ENCODE measurements at places on chromosomes 6 and 20.

- no peak for DNase-seq
Measured at GRCh38 chr6:38266921-38267354, 372.8 kb downstream of the BTBD9 start.

DNA sequence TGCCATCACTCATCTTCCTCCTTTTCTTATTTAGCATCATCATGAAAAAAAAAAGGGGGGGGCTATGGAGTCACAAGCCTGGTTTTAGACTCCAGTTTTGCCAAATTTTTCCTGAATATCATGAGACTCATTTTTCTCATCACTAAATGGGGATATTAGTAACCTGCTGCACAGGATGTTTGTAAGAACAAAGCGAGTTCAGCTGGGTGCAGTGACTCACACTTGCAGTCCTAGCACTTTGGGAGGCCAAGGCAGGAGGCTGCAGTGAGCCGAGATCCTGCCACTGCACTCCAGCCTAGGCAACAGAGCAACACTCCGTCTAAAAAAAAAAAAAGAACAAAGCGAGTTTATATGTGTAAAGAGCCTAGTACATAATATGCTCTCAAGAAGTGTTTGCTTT lies 82.8 kb downstream of the TFAP2A start:
- no peak for DNase-seq

DNA sequence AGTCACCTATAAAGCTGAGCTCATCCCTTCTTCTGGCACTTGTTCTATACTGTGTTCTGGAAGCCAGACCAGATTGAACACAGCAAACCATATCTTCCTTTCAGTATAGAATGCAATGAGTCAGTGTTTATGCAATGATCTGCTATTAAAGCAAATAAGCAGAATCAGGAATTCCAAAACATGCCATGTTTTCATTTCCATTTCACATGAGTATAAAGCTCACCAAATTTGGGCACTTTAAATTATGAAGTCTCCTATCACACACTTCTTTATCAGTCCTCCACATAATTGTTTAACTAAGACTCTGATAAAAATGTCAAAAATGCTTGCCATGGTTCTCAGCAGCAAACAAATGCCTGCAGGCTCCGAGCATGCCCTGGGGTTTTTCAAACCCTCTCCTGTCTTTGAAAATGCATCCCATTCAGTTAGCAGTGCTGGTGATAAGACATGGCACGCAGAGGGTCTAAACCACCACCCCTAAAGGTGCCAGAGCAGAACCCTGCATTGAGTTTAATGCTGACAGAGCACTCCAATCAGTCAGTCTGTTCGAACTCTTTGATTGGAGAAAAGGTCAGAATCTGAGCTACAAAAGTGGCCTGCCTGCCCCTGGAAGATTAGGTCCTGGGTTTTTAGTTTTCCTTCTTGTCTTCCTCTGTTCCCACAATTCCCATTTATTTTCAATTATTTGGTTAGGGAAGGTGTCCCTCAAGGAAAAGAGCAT lies 234.1 kb downstream of the GMPR start:
- DNase-seq: no peak

DNA sequence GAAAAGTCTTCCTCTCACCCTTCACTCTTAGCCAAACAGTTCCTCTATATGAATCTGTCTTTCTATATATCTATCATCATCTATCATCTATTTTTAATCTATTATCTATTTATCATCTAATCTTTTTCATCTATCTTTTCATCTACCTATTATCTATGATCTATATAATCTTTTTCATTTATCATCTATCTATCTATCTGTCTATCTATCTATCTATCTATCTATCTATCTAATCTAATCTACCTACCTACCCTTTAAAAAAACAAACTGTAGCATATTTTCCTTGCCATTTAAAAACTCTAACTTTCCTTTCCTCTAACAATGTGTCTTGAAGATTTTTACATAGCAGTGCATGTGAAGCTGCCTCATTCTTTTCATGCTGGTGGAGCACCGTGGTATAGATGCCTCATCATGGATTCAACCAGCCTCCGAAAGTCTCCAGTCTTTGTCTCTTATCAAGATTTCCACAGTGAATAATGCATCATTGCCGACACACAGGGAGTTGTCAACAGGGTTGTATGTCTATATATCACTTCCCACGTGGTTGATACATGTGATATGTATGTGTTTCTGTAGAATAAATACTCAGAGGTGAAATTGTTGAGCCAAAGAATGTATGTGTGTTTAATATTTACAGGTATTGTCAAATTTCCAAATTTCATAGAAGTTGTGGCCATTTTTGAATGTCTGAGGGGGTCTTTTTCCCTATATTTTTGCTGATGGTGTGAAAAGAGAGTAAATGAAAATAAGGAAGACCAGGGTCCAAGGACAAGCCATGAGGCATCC lies 51.3 kb downstream of the VEGFA start:
- DNase-seq: no peak

DNA sequence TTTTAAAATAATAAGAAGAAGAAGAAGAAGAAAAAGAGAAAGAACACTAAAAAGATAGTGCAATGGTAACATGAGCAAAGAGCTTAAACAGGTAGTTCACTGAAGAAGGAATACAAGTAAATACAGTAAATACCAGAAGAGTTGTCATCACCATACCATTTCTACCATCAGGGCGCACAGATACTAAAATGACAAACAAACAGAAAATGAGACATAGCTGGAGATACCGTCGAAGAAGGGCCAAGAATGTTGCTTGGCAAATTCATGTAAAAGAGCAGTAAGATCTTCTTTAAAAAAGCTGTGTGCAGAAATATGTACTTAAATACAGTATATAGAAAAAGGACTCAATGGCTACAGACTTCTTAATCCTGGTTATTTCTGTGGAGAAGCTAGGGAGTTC lies 20.7 kb upstream of the TFAP2C start:
- no peak for DNase-seq

GRCh38 chr20:40010483-40010882 lies 678.6 kb downstream of the MAFB start:
- no peak for DNase-seq

Measured in GM20000 (cell line).